IMR-90 (cell line): ENCODE measurements at places on chromosomes 4 and X. TPM values are rescaled to one million over a fixed set of nuclear protein-coding genes. Genes with fewer than 3 reads are reported as not detected.

Gene TMEM271
- total RNA-seq, result not detected in 2 replicates

Gene TRIM75
- total RNA-seq, result not detected in 2 replicates

DNA sequence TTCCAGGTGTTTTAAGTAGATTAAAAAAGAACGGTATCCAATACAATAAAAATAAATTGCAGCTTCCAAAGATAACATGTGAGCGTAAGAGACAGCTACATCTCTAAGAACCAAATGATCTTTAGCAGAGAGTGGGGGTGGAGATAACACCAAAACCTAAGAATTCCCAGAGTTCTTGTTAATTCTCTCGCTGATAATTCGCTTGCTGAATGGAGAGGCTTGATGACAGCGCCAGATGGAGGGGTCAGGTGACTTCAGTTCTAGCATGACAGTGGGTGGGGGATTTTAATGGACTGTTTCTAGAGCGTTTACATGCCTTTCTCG, 2.3 kb downstream of the CLCN4 start:
- H3K27ac ChIP-seq, result no peak overlapping the region
- no peaks in the 10 kb centered on the region for H3K27me3 ChIP-seq
- H3K4me3 ChIP-seq, result no peak overlapping the region
- H3K36me3 ChIP-seq, result no peaks in the 10 kb centered on the region

Gene ATOH1
- not detected in 2 replicates for total RNA-seq

- peaks cover 2% of the 10 kb centered on the region; the same call in 1 of the 2 replicates for H3K27me3 ChIP-seq
- no peaks in the 10 kb centered on the region for H3K36me3 ChIP-seq
- H3K27ac ChIP-seq, result no peak overlapping the region
These were observed 717 bp upstream of the WFS1 start for GRCh38 chr4:6268650-6269615.

DNA sequence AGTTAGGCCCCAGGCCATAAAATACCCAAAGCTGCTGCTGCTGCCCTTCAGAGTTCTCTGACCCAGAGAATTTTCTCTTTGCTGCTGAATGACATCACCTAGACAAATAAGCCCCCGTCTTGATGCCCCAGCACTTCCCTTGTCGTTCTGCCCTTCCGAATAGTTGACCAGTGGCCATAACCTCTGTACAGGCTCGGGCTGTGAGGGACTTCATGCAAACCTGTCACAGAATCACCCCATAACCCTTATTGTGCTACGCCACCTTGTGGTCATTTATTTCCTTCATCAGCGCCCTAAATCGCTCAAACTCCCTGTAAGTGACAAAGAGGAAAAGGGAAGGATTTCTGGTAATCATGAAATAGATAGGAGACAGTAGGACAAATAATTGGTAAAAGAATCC, 18.8 kb downstream of the SPACA5 start:
- no peaks in the 10 kb centered on the region for H3K27me3 ChIP-seq
- H3K27ac ChIP-seq, result no peak overlapping the region
- peak; percentile 61 for DNase-seq
- no peaks in the 10 kb centered on the region for H3K36me3 ChIP-seq
- H3K4me1 ChIP-seq, result no peaks in the 10 kb centered on the region

GRCh38 chr4:111450867-111451266, 694.4 kb upstream of the FAM241A start:
- peak; percentile 41 for DNase-seq
- no peak overlapping the region for H3K27ac ChIP-seq
- no peaks in the 10 kb centered on the region for H3K36me3 ChIP-seq
- no peaks in the 10 kb centered on the region for H3K27me3 ChIP-seq

- DNase-seq, result no peak
- H3K4me3 ChIP-seq, result no peak overlapping the region
- H3K27me3 ChIP-seq, result no peaks in the 10 kb centered on the region
These were observed 9.1 kb downstream of the NOCT start for GRCh38 chr4:139024686-139025085.

Gene C4orf50
- not detected in 2 replicates for total RNA-seq

DNA sequence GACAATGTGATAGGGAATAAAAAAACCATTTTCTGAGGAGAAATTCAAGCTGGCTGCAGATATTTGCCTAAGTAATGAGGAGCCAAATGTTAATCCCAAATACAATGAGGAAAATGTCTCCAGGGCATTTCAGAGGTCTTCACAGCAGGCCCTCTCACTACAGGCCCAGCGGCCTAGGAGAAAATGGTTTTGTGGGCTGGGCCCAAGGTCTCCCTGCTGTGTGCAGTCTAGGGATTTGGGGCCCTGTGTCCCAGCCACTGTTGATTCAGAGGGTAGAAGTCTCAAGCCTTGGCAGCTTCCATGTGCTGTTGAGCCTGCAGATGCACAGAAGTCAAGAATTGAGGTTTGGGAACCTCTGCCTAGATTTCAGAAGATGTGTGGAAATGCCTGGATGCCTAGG, 778.7 kb downstream of the CENPC start:
- no peak overlapping the region for H3K4me3 ChIP-seq
- H3K36me3 ChIP-seq, result no peaks in the 10 kb centered on the region
- H3K4me1 ChIP-seq, result no peaks in the 10 kb centered on the region
- H3K27me3 ChIP-seq, result no peaks in the 10 kb centered on the region
- H3K27ac ChIP-seq, result no peak overlapping the region
- DNase-seq, result no peak

Gene CLTRN
- total RNA-seq, result under 0.01 TPM in 2 replicates

- H3K36me3 ChIP-seq, result no peaks in the 10 kb centered on the region
- peaks cover 10% of the 10 kb centered on the region for H3K4me1 ChIP-seq
- DNase-seq, result peak; percentile 85
- H3K27ac ChIP-seq, result 0 out of 2 replicates have a peak overlapping the region, but pooled peaks have one; percentile 42
- H3K27me3 ChIP-seq, result no peaks in the 10 kb centered on the region
- H3K4me3 ChIP-seq, result no peak overlapping the region
These were observed 322.0 kb upstream of the PPARGC1A start for GRCh38 chr4:24211856-24212255.

DNA sequence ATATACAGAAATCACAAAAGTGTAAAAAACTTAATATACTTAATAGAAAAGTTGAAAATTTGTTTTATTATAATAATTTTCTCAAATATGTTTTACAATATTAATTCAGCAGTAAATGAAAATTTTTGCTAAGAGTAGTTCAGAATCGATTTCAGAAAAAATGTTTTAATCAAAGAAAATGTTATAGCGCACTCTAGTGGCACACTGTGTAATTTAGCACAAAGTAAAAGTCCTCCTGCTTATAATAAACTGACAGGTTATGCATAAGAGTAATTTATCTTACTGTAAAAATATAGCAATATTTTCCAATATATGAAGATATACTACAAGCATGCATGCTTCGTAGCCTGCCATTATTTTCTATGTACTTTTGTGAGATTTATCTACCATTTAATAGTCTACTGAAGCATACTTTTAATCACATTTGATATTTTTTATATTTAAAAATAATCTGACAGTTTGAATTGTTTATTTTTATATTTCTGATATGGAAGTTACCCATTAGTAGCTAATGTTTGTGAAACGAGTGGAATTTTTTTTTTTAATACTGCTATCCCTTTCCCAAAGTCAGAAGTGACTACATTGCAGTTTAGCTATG, 217.9 kb upstream of the KLHL4 start:
- H3K4me1 ChIP-seq, result no peaks in the 10 kb centered on the region
- no peak overlapping the region for H3K4me3 ChIP-seq
- DNase-seq, result peak; percentile 8
- no peaks in the 10 kb centered on the region for H3K36me3 ChIP-seq

Gene TLL1
- total RNA-seq, result not detected in 2 replicates
